ENCODE measurements at places on chromosomes 12 and 14.

- H3K27me3 ChIP-seq: no peaks in the 10 kb centered on the region
- no peak for DNase-seq
- peaks cover 15% of the 10 kb centered on the region for H3K4me1 ChIP-seq
- H3K4me3 ChIP-seq: no peak overlapping the region
Measured at GRCh38 chr12:63777340-63777739, 2.4 kb upstream of the RXYLT1 start.

DNA sequence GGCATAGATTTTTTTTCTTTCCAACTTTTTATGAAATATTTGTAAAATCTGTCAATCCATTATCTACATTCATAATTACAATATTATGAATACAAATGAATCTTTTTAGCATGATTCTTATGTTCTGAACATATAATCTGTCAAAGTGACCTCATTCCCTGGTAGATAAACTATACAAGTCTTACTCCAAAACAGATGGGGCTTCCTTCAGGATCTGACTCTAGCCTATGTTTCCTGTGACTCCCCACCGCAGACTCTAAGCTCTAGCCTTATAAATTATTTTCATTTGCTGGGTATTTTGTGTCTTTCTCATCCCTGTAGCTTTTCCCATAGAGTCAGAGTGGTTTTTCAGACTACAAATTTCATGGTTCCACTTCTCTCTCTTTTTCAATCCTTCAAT is 202.1 kb upstream of the KITLG start:
- no peaks in the 10 kb centered on the region for H3K4me1 ChIP-seq
- no peak overlapping the region for H3K27ac ChIP-seq
- H3K4me3 ChIP-seq: no peak overlapping the region
- no peaks in the 10 kb centered on the region for H3K27me3 ChIP-seq
- no peaks in the 10 kb centered on the region for H3K36me3 ChIP-seq
- DNase-seq: no peak

DNA sequence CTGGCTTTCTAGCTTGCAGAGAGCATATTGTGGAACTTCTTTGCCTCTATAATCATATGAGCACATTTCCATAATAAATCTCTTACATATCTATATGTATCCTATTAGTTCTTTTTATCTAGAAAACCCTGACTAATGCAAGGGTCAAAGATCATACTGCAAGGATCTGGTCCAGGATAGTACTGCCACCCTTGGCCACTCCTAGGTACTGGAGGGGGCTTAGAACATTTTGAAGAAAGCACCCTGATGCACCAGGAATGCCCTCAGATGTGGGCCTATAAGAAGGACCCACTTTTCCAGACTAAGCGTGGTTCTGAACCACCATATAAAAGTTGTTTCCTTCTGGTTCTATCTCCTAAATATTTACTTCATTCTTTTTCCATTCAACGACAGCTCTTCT is 14.6 kb downstream of the ATXN7L3B start:
- no peak overlapping the region for H3K27ac ChIP-seq
- H3K4me1 ChIP-seq: peaks cover 1% of the 10 kb centered on the region
- no peak for DNase-seq
- H3K36me3 ChIP-seq: no peaks in the 10 kb centered on the region
- H3K4me3 ChIP-seq: no peak overlapping the region

- H3K27ac ChIP-seq: no peak overlapping the region
- H3K27me3 ChIP-seq: no peaks in the 10 kb centered on the region
- no peak for DNase-seq
- no peak overlapping the region for H3K4me3 ChIP-seq
Measured at GRCh38 chr14:103393676-103394626, 8.7 kb downstream of the MARK3 start.

DNA sequence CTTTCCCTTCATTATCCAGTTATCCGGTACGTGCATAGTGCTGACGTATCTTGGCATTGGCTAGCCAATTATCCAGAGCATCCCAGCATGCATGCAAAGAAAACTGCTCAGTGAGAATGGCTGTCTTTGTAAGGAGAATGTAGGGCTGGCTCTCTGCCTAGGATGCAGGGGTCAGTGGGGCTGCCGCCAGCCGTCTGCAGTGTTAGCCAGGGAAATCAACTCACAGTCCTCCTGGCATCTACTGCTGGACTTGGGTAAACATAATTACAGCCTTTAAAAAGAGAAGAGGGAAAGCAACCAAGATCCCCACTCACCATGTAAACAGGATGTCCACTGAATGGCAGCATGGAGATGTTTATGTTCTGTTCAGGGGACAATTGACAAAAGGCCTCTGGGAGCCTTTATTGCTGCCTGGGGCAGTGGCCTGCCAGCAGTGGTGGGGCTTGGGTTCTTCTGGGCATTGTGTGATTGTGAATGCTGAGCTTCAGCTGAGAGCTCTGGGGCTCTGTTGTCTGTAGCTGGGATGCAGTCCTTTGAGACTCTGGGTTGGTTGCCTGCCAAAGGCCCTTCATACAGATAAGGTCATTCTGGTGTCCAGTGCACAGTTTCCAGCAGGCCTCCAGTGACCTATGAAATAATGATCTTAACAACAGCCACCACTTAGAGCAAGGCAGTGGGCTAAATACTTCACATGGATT is 121.8 kb downstream of the TBC1D30 start:
- H3K4me1 ChIP-seq: no peaks in the 10 kb centered on the region
- H3K36me3 ChIP-seq: no peaks in the 10 kb centered on the region
- no peak overlapping the region for H3K4me3 ChIP-seq
- no peak for DNase-seq
- no peak overlapping the region for H3K27ac ChIP-seq

- no peaks in the 10 kb centered on the region for H3K27me3 ChIP-seq
- H3K4me3 ChIP-seq: no peak overlapping the region
- no peaks in the 10 kb centered on the region for H3K36me3 ChIP-seq
- H3K4me1 ChIP-seq: no peaks in the 10 kb centered on the region
Measured at GRCh38 chr14:30211326-30211725, 283.7 kb upstream of the PRKD1 start.

GRCh38 chr12:6953442-6954315 is 2.5 kb downstream of the PTPN6 start:
- H3K36me3 ChIP-seq: peaks cover 67% of the 10 kb centered on the region
- peaks cover 5% of the 10 kb centered on the region for H3K27me3 ChIP-seq
- peak; percentile 90 for DNase-seq
- peak overlapping the region; percentile 99 for H3K27ac ChIP-seq
- H3K4me3 ChIP-seq: peak overlapping the region; percentile 93
- H3K4me1 ChIP-seq: peaks cover 79% of the 10 kb centered on the region

DNA sequence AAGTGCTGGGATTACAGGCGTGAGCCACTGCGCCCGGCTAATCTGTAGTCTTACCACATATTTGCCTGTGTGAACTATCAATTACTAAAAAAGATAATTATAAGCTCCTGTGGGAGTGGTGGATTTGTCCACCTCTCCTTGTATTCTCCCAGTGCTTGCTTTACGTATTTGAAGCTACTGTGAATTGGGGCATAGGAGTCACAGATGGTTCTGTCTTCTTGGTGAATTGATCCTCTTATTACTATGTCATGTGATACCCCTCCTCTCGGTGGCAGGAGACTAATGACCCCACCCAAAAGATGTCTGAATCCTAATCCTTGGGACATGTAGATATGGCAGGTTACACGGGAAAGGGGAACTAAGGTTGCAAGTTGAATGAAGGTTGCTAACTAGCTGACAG is 11.8 kb downstream of the GPR132 start:
- DNase-seq: no peak
- peaks cover 41% of the 10 kb centered on the region for H3K36me3 ChIP-seq
- no peak overlapping the region for H3K4me3 ChIP-seq
- H3K4me1 ChIP-seq: peaks cover 9% of the 10 kb centered on the region
- peak overlapping the region; percentile 39 for H3K27ac ChIP-seq

- no peak overlapping the region for H3K4me3 ChIP-seq
- peak overlapping the region; percentile 11 for H3K27ac ChIP-seq
- no peaks in the 10 kb centered on the region for H3K36me3 ChIP-seq
- peak; percentile 8 for DNase-seq
Measured at GRCh38 chr12:95102916-95103671, 29.7 kb upstream of the NR2C1 start.

GRCh38 chr14:64845878-64846277 is 33.8 kb downstream of the SPTB start:
- H3K4me1 ChIP-seq: peaks cover 7% of the 10 kb centered on the region
- no peaks in the 10 kb centered on the region for H3K36me3 ChIP-seq
- no peak overlapping the region for H3K4me3 ChIP-seq
- peaks cover 13% of the 10 kb centered on the region for H3K27me3 ChIP-seq
- DNase-seq: no peak

DNA sequence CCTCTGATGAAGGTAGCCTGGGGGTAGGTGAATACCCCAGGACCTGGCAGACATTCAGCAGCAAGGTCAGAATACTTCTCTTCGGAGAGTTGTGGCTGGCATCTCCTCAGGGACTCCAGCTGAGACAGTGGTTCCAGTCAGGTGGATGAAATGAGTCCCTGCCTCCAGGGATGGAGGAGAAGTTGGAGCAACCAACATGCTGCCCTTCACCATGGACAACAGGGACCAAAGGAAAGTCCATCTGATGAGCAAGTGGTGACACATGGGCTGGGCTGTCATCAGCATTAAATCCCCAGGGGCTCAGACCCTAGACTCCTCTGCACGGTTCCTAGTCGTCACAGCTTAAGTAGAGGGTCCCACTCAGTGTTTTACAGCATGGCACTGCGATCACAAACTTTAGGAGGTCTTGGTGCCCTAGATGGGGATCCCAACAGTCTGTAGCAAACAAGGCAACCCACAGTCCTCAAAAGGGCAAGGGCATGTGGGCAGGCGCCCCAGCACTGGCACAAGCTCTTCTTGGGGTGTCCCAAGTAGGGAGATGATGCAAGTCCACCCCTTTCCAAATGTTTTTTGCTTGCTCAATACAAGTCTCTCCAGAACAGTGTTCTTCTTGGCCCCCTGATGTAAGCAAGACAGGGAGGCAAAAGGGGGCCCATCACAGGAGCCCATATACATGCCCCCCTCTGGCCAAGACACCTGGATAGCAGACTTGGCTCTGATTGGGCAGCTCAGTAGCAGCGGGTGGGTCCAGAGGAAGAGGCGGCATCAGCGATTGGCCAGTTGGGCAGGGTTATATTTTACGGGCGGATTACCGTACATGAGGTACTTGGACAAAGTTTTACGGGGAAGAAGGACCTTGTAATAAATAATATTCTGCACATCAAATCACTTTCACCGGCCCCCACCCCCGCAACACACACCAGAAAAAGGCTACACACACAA is 10.8 kb upstream of the CDH24 start:
- H3K27ac ChIP-seq: peak overlapping the region; percentile 74
- H3K4me1 ChIP-seq: peaks cover 41% of the 10 kb centered on the region
- H3K36me3 ChIP-seq: peaks cover 56% of the 10 kb centered on the region
- no peak for DNase-seq
- H3K4me3 ChIP-seq: peak overlapping the region; percentile 61

DNA sequence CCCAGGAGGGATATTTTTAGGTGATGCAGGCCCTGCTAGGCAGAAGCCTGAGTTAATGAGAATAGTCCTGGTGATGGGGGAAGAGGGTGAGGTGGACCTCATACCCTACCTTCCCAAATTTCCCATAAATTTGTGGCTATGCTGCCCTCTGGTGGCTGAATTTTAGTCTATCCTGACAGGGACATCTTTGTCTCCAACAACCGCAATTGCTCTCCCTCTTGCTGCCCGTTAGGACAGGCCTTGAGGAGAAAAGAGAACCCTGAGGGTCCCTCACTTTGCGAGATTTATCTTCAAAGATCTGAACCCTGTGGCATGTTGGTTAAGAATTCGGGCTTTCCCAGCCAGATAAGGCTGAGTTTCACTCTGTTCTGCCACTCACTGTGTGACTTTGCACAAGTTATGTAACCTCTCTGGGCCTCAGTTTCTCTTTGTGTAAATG is 9.8 kb upstream of the ZNF385A start:
- peak overlapping the region; percentile 41 for H3K27ac ChIP-seq
- H3K4me3 ChIP-seq: no peak overlapping the region
- peaks cover 12% of the 10 kb centered on the region for H3K36me3 ChIP-seq
- H3K4me1 ChIP-seq: peaks cover 22% of the 10 kb centered on the region

DNA sequence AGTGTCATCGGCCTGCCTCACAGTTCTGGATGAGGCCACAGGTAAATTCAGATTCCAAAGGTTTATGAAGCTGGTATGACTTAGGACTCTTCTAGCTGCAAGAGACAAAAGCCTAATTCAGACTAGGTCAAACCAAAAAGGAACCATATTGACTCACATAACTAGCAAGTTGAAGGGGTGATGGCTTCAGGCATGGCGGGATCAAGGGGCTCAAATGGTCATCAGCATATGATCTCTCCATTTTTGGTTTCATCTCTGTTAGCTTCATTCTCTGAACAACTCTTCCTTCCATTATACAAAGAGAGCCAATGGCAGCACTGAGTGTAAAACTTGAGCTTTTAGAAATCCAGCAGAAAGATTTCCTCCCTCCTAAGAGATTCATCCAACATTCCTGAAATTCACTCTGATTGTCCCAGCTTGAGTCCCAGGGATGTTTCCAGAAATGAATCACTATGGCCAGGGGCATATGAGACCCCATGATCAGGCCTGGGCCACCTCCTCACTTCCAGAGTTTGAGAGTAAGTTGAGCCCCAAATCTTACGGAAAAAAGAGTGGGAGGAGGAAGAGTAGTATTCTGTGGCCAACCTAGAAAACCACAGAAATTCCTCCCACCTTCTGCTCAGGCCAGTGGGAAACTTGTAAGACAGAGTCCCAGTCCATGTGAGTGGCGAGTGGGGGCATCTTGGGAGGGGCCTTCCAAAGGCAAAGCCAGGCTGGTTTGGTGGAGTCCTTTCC is 2.0 kb upstream of the MAP1LC3B2 start:
- peaks cover 1% of the 10 kb centered on the region for H3K36me3 ChIP-seq
- no peak overlapping the region for H3K27ac ChIP-seq
- DNase-seq: no peak
- no peak overlapping the region for H3K4me3 ChIP-seq
- peaks cover 1% of the 10 kb centered on the region for H3K27me3 ChIP-seq
- peaks cover 46% of the 10 kb centered on the region for H3K4me1 ChIP-seq

DNA sequence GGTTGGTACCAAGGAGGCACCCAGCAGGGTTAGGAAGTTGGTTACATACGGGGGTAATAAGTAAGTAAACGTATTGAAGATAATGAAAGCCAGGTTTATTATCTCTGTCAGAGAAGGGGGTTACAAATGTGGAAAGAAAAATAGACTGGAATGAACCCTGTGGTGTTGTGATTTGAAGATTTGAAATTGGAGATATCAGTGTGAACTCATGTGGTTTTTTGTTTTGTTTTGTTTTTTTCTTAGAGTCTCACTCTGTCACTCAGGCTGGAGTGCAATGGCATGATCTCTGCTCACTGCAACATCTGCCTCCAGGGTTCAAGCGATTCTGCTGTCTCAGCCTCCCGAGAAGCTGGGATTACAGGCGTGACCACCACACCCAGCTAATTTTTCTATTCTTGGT is 14.1 kb upstream of the SLC25A3 start:
- H3K27ac ChIP-seq: no peak overlapping the region
- H3K4me1 ChIP-seq: no peaks in the 10 kb centered on the region
- no peaks in the 10 kb centered on the region for H3K36me3 ChIP-seq

- H3K4me3 ChIP-seq: no peak overlapping the region
- no peaks in the 10 kb centered on the region for H3K4me1 ChIP-seq
- H3K27me3 ChIP-seq: peaks cover 3% of the 10 kb centered on the region
- no peak overlapping the region for H3K27ac ChIP-seq
- H3K36me3 ChIP-seq: no peaks in the 10 kb centered on the region
- no peak for DNase-seq
Measured at GRCh38 chr12:130240831-130241590, 78.7 kb downstream of the FZD10 start.

Measured in activated naive CD8-positive, alpha-beta T cell treated with anti-CD3 and anti-CD28 coated beads, Interleukin-2, amount 50 U/mL, for 24 hours (primary cell).